ENCODE measurements at places on chromosomes 5 and 9. TPM values are rescaled to one million over a fixed set of nuclear protein-coding genes. Genes with fewer than 3 reads are reported as not detected.
A peak's percentile ranks its signal among the peaks of the same experiment; 100 is the strongest.

ARL14EPL gene
- total RNA-seq: 0.20 TPM

GHR gene
- total RNA-seq: under 0.01 TPM

DNA sequence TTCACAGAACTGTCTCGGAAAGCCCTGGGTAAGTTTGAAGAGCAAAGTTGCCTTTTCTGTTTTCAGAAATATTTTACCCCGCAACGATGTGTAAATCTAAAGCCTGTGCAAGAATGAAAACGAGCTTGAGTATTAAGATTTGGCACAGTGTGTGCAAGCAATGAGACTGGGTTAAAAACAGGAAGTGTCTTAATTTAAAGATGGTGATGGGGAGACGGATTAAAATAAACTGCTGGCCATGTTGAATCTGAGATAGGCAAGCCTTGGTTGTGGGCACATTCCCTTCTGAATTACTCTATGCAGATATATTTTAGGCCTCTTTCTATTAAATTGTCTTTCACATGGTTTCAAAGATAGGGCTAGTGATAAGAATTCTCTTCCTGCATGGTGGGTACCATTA lies 294.2 kb upstream of the DMRT1 start:
- no peak for DNase-seq

GRCh38 chr5:139273322-139273571 lies 20.3 kb upstream of the MATR3 start:
- no peak for DNase-seq

DNA sequence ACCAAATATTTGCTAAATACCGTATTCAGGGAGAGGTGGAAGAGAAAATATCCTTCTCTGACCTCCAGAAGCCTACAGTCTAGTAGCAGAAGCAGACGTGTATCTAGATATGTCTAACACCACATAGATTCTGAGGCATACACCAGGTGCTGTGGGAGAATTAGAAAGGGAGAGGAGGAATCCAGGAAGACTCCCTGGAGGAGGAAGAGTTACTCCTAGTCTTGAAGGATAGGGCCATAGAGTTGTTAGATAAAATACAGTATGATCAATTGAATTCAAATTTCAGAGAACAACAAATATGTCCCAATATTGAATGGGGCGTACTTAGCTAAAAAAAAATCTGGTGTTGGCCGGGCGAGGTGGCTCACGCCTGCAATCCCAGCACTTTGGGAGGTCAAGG lies 58.7 kb downstream of the TMOD1 start:
- no peak for DNase-seq

GRCh38 chr5:117690612-117691011 lies 1116.0 kb upstream of the SEMA6A start:
- DNase-seq: no peak

PNPLA7 gene
- total RNA-seq: not detected

- DNase-seq: peak; percentile 91
Measured at GRCh38 chr9:110443146-110443865, 105.6 kb upstream of the TXNDC8 start.

DNA sequence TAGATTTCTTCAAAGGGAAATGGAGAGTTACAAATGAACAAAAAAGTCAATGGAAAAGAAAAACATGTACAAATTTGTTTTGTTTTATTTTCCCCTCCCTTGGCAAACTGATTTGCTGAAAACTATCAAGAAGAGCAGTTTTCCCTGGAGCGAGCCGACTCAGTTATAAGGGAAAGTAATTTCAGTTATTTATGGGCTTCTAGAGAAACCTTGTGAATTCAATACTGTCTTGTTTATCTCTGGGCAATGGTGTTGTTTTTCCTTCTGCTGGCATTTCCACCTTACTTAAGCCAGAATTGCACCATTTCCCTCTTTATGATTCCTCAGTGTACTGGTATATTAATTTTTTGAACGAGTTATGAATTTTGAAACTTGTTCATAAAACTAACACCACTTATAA lies 1163.6 kb downstream of the CDH12 start:
- DNase-seq: no peak

DNA sequence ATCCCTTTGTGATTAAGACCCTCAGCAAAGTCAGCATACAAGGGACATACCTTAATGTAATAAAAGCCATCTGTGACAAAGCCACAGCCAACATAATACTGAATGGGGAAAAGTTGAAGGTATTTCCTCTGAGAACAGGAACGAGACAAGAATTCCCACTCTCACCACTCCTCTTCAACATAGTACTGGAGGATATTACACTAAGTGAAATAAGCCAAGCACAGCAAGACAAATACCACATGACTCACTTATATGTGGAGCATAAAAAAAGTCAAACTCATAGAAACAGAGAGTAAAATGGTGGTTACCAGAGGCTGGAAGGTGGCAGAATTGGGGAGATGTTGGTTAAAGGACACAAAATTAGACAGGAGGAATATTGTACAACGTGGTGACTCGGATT lies 118.1 kb upstream of the NFIL3 start:
- DNase-seq: no peak

- no peak for DNase-seq
Measured at GRCh38 chr5:164302533-164303235, 797.3 kb downstream of the MAT2B start.

All from RPMI7951 (cell line).